Activated CD4-positive, alpha-beta T cell treated with anti-CD3 and anti-CD28 coated beads for 36 hours (primary cell): ENCODE measurements at places on chromosomes 6 and 20.

DNA sequence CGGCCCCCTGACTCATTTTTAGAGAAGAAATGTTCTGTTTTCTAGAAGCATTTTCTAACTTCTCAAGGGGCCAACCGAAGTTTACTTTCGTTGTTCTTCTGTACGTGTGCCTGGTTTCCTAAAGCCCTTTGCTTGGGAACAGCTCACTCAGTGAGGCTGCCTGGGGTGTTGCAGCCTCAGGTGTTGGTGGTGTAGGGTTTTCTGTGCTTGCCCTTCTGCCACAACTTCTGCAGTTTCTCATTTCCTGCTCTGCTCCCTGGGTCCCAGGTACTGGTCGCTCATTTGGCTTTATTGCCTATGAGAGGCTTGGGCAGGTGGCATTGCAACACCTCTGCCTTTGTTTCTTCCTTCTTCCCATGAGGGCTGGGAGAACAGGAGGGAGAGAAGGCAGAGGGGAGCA is 278.3 kb downstream of the SOX4 start:
- peak; percentile 10 for DNase-seq

DNA sequence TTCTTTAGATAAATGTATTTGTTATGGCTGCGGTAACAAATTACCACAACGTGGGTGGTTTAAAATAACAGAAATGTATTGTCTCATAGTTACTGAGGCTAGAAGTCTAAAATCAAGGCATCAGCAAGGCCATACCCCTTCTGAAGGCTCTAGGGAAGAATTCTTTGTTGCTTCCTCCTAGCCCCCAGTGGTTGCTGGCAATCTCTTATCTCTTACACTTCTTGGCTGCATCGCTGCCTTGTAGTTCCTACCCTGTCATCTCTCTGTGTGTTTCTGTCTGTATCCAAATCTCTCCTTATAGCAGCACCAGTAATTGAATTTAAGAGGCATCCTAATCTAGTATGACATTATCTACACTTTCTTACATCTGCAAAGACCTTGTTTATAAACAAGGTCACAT is 534.7 kb downstream of the PHF3 start:
- no peak for DNase-seq

DNA sequence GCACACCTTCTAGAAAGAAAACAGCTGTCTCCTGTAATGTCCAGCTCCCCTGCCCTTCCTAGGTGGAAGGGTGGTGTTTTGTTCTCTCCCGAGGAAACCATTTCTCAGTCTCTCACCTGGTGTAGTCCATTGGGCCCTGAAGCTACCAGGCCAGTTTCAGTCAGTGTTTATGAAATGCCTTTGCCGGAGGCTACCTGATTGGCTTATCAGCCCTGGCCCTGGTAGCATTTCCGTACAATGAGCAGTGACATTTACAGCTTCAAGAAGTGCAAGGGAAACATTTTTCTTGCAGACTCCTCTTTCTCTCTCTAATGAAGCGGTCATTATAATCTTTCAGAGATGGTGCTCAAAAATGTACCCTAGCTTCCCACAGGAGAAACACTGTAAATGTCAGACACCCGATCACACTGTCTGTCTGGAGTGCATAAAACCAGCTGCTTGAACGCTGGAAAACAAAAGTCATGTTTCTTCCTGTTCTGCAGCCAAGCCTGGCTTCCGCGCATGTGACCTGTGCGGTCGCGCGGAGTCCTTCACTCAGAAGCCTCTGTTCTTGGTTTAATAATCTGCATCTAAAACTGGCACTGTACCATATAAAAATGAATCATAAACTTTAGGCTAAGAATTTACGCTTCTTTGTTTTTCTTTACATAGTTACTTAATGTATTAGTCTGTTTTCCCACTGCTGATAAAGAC is 28.4 kb upstream of the SAYSD1 start:
- no peak for DNase-seq

GRCh38 chr20:50674138-50674825 is 17.1 kb downstream of the RIPOR3 start:
- DNase-seq: no peak

DNA sequence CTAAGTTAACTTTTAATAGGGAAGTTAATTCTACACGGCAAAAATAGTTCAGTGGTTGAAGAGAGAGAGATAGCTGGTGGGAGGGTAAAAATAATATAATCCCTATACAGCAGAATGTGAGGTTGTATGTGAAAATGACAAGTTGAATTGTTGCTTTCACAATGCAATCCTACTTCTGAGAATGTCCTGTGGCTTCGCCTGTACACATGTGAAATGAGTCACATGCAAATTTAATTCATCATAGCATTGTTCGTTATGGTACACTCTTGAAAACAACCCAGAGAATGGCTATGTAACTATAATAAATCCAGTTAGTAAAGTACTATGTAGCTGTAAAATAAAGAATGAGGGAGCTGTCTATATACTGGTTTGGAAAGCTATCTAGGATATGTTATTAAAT is 46.0 kb upstream of the HINT3 start:
- DNase-seq: peak; percentile 27

- no peak for DNase-seq
These were observed 6.3 kb downstream of the RBBP8NL start for GRCh38 chr20:62420846-62421715.

- no peak for DNase-seq
These were observed 10.1 kb upstream of the RTF2 start for GRCh38 chr20:56458206-56458821.

DNA sequence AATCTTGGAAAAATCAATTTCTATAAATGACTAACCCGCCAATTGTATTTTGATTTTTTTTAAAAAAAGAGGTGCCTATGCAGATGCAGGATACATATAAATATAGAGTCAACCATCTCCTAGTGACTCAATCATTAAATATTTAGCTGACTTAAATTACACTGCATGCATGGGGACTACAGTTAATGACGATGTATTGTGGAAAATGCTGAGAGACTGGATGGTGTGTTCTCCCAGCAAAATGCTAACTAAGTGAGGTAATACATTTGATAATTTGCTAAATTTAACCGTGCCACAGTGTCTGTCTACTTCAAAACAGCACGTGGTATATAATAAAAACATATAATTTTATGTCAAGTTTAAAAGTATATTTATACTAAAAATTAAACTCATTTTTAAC is 341.6 kb downstream of the PRKN start:
- DNase-seq: no peak

- DNase-seq: no peak
These were observed 145.0 kb upstream of the SOX4 start for GRCh38 chr6:21448485-21449109.

DNA sequence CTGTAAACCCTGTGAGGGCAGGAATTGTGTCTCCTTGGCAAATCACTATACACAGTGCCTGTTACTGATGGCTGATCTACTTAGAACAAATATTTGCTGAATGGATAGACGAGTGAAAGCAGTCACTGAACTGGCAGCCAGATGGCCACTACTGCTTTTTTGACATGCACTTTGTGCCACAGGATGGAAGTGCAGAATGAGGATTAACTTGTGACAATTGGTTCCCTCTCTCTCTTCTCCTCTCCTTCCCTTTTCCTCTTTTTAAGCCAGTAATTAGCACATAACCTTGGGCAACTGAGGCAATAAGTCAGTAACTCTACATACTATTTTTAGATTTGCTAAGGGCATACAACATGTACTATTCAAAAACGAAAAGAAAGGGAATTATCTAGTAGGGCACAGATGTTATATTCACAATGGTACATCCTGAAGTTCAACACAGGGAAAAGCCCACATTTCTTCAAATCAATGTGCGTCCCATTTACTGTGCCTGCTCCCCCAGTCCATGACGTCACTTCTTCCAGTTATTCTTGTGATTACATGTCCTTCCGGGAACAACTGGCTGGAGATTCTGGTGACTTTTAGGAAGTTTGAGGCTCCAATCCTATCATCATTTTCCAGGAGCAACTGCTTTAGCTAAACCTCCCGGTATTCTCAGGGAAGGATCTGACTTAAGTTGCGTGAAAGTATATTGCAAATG is 17.0 kb upstream of the RPS6KA2 start:
- no peak for DNase-seq

DNA sequence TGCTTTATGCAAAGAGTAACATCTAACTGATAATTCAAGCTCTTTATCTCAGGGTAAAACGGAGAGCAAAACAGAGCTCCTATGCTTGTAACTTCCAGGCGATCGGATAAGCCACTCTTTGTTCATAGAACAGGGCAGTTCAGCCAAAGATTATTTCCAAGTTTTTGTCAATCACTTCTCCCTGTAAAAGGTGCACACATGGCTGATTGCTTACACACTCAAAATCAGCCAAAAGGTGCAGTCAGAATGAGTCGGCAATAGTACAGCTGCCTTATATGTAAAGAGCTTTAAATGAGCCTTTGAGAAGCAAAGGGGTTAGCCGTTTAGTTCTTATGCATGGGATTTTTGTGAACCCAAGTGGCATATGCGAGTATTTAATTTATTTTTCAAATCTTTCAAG is 449.6 kb upstream of the POU3F2 start:
- no peak for DNase-seq

DNA sequence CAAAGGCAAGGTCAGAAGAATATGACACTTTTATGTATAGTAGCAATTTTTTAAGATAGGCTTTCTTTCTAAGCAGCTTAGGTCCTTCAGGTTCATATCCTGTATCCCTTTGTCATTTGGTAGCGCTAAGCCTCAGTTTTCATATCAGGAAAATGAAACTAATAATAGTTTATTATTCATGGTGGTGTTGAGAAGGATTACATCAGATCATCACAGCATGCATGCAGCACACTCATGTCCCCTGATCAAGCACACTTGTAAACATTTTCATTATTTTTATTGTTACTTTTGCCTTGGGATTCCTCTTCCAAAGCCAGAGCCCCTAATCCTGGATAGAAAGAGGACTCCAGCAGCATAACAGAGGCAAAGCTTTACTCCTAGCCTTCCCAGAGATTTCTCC is 70.2 kb upstream of the ADGRF1 start:
- DNase-seq: no peak

DNA sequence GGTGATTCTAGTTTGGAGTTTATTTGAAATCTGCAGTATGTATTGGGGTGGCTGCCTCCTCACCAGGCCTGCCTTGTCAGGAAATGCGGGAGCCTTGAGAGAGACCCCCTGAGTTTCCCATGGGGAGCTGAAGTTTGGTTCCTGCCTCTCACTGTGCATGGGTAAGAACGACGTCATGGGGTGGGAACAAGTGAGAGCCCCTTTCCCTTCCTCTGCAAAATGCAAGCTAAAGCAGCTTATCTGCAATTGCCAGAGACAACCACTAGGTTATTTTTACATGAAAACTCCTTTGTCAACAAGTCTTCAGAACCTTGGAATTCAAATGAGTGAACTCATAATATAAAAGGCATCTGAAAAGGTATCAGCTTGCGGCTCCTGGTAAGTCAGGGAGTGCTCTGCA is 58.4 kb downstream of the TMEM170B start:
- DNase-seq: no peak

DNA sequence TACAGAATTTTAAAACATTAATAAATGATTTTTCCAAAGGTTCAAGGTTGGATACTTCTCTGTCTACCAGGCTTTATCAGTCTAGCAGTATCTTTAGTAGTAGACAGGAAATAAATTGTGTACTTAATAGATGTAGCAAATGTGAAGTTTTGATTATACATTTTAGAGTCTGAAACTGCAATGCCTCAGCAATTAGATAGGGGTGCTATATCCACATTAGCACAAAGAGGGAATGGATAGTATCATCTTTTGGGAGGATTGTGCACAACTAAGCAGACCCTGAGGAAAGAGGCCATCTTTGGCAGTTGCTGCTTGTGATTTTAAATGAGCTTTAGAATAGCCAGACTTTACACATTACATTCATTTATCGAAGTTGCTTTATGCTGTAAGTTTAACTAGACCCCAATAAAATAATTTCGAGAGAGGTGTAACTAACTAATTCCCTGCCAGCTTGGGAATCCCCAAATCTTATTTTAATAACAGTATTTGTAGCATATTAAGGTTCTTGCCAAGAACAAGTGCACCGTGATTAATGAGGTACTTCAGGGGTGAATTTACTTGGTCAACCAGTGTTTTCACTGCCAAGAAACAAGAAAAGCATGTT is 2.8 kb downstream of the KCNQ5 start:
- no peak for DNase-seq

DNA sequence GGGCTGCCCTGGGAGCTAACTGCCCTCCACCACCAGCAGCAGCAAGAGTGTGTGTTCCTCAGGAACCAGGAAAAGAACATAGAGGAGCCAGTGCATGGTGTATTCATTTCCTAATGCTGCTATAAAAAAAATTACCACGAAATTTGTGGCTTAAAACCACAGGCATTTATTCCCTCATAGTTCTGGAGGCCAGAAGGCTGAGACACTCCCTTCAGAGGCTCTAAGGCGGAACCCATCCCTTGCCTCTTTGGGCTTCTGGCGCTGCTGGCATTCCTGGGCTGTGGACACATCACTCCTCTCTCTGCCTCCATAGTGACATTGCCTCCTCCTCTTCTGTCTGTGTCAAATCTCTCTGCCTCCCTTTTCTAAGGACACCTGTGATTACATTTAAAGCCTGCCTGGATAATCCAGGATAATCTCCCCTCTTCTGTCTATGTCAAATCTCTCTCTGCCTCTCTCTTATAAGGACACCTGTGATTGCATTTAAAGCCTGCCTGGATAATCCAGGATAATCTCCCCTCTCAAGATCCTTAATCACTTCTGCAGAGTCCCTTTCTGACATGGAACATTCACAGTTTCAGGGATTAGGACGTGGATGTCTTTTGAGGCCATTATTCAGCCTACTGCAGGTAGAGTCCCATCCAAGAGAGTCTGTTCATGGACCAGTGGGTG is 54.7 kb downstream of the NDUFAF5 start:
- DNase-seq: no peak

- no peak for DNase-seq
These were observed 23.4 kb upstream of the PHACTR1 start for GRCh38 chr6:12693122-12693521.
